CD4-positive, alpha-beta T cell treated with Interferon gamma for 1 hour (primary cell): ENCODE measurements at places on chromosomes 4 and X.

DNA sequence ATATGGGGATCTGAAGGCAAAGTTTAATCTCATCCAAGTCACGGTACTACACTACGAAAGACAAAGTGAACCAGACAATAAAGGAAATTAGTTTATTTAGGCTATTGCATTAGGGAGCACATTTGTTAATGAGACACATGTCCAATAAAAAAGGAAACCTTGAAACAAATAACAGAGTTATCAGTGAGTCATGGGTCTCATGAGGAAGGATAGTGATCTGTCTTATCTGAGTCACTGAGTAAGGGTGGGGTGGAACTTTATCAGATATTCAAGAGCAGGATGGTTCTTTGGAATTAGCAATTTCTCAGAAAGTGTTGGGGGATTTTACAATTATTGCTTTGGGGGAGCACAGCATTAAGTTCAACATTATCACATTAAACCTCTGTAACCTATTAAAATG lies 188.9 kb upstream of the IL1RAPL1 start:
- no peak for DNase-seq

DNA sequence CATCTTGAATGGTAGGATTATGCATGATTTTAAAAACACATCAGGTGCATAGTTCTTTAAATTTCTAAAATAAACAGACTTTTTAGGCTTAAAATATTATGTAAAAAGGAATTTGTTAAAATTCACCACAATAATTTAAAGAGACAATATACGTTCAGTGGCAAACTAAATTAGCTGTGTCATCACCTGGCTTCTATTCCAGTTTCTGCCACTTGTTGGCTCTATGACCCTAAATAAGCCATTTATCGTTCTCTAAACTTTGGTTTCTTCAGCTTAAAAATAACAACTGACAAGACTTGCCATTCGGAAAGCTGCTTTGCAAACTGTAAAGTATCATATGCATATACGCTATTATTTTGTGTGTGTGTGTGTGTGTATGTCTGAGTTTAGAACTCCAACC lies 141.3 kb downstream of the MGST2 start:
- DNase-seq = no peak

- DNase-seq = no peak
These were observed 87.5 kb downstream of the RBM46 start for GRCh38 chr4:154868414-154869194.

- no peak for DNase-seq
These were observed 23.8 kb upstream of the NSG1 start for GRCh38 chr4:4362991-4363697.

DNA sequence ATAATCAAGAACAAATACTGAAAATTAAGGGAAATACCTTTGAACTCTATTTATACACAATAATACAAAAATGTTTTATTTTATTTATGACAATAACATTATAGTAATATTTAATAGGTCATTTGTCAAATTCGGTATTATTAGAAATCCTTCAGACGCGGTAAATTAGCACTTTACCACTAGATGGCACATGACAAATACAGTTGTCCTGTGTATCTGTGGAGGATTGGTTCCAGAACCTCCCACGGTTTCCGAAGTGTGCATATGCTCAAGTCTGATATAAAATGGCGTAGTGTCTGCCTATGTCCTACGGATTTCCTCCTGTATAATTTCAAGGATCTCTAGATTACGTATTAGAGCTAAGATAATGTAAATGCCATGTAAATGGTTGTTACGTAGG lies 8.1 kb upstream of the LINC00632 start:
- DNase-seq = no peak

GRCh38 chr4:38820329-38821061 lies 15.9 kb upstream of the TLR1 start:
- no peak for DNase-seq

GRCh38 chr4:105306158-105306781 lies 159.6 kb downstream of the TET2 start:
- DNase-seq = no peak

DNA sequence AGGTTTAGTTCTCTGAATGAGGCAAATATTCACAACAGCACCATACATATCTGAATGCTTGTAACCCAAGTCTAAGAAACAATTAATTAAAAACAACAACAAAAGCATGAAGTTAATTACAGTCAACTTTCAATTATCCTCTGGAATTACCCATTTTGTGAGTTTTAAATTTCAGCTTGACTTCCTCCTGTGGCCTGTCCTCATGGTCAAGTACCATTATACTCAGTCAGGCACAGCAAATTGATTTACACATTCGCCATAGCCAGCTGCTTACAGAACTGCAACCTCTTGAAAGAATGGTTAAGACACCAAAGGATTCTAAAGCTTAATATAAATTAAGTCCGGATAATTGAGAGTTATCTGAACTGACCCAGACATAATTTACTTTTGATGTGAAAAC lies 306.5 kb downstream of the CAMK2D start:
- DNase-seq = no peak
